ENCODE measurements at places on chromosomes 7 and 10. TPM values are rescaled to one million over a fixed set of nuclear protein-coding genes. Genes with fewer than 3 reads are reported as not detected.

GRCh38 chr7:96184783-96185182 is 137.1 kb downstream of the SLC25A13 start:
- DNase-seq = no peak

DNA sequence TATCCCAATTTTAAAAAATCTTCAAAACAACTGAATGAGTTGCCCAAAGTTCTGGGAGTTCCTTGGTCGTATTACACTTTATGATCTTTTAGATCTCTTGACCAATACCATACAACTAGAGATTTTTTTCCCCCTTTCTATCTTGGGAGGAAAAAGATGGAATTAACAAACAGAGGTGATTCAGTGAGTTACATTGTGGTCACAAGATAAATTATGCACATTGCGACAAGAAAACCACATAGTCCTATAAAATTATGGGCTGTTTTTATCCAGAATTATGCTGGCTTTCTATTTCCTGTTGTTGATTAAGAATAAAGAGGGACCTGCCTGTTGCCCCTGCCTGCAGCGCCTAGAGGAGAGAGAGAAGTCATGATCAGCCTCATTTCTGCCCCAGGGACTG is 8.2 kb upstream of the SGPL1 start:
- no peak for DNase-seq

DNA sequence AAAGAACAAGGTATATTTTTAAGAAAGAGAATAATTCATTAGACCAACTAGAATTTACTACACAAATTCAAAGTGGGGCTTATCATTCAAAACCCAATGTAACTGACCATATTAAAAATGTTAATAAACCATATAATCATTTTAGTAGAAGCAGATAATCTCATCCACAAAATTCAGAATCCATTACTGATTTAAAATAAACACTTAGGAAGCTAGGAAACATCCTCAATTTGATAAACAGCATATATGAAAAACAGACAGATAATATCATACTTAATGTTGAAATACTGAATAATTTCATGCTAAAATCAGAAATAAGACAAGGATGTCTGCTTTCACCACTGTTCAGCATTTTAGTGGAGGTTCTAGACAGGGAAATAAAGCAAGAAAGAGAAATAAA is 902.8 kb upstream of the PHF14 start:
- no peak for DNase-seq

DNA sequence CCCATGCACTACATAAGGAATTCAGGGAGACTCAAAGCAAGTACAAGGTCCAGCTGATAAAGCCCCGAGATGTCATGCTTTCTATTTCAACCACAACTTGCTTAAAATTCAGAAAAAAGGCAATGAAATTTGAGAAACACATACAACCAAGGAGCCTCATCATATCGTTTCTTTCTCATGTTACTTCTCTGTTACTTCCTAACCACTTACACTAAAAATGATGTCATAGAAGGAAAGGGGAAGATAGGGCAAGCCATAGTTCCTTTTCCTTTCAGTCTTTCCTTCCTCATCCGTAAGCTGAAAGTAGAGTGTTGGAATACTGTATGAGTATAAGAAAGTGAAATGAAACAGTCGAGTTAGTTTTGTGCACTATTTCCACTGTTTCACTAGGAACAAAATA is 27.9 kb upstream of the CDK14 start:
- no peak for DNase-seq

DNA sequence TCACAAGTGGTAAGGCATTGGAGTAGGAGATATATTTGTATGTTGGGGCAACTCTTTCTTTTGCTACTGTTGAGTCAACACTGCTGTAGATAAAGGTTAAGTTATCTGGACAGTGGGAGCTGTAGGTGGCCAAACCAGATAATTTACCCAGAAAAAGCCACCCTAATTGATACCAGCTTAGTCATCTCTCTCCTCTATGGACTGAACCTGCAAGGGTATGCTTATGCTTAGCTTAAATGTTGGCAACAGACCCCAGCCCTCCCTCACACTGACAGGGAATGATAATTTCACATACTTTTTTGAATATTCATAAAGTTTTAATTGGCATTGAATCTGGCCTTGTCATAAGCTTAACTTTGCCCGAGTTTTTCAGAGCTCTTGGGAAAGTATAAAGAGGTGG is 66.3 kb downstream of the CREB5 start:
- DNase-seq = no peak

GRCh38 chr10:119135513-119135881 is 30.0 kb downstream of the SFXN4 start:
- DNase-seq = no peak

GRCh38 chr10:104339469-104340110 is 1.3 kb upstream of the ITPRIP start:
- DNase-seq = no peak

GRCh38 chr10:87661861-87662785 is 2.4 kb downstream of the PAPSS2 start:
- no peak for DNase-seq

- no peak for DNase-seq
These were observed 175.6 kb downstream of the OTUD1 start for GRCh38 chr10:23614483-23614882.

DNA sequence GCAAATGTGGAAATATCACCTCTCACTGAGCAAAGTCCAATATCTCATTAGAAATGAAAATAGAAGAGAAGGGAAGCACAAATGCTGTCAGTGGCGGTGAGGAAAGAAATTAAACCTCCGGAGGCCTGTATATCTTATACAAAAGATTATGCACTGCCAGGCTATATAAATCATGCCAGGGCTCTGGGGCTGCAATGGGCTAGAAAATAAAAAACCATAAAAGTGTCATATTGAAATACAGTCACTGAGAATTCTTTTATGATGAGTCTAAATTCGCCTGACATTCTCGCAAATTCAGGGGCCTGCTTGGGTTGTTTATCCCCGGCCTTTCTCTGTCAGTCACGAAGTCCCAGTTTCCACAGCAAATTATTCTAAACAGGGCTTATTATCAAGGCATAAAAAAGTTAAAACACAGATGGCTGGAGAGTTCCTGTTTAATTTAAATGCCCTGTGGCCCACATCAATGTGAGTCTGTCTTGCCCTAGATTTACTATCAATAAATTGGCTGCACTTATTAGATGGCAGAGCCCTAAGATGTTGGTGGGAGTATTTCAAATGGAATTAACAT is 193.8 kb downstream of the SNX10 start:
- no peak for DNase-seq

DNA sequence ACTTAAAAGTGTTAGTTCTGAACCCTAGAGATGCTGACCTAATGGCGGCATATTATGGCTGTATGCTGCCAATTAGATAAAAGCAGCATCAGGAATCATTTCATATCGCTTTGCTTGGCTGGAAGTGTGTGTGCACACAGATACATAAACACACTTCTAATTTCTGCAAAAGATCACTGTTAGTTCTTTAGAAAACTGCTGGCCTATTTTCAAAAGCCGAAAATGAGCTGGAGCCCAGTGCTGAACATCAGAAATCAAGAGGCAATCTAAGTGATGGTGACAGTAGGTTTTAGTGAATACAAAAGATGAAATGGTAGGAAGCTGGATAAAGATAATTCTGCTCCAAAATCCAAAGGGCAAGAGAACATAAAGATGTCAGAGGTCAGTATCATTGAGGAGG is 745.8 kb upstream of the LRRTM3 start:
- no peak for DNase-seq

DNA sequence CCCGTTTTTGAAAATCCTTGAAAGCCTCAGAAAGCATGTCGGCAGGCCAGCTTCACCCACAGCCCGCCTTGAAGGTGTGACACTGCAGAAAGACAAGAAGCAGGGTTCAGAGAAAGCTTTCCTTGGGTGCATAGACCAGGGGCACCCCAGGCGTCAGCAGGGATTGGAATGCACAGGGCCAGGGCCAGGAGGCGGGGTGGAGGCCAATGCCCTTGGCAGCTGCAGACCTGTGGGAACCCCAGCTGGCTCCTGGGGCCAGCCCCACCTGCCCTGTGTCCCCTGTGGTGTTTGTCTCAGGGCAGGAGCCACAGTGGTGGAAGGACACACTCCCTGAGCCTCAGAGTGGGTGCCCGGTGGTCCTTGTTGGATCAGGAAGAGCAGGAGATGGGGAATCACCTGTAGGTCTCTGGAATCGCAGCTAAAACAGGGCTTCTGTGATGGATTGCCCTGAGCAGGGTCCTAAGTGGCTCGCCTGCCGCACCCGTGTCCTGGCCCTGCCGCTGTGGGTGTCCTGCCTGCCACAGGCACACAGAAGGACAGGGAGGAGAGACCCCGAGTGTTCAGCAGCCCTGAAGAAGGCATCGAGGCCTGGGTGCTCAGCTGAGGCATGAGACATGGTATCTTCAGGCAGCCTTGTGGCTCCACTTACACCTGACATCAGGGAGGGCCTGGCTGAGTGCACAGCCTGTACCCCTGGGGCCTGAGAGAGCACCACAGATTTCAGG is 32.5 kb downstream of the ANXA8 start:
- DNase-seq = no peak

The MACC1 gene
- 19.3 TPM for total RNA-seq

The EBLN1 gene
- total RNA-seq = not detected

The PAX4 gene
- total RNA-seq = not detected

The CLDN3 gene
- 81.6 TPM for total RNA-seq
